ENCODE measurements at places on chromosomes 1 and 21.

- DNase-seq, result no peak
Observed at GRCh38 chr1:231676487-231676886, 49.9 kb downstream of the DISC1 start.

- DNase-seq, result no peak
Observed at GRCh38 chr1:204149635-204150565, 1.9 kb downstream of the ETNK2 start.

DNA sequence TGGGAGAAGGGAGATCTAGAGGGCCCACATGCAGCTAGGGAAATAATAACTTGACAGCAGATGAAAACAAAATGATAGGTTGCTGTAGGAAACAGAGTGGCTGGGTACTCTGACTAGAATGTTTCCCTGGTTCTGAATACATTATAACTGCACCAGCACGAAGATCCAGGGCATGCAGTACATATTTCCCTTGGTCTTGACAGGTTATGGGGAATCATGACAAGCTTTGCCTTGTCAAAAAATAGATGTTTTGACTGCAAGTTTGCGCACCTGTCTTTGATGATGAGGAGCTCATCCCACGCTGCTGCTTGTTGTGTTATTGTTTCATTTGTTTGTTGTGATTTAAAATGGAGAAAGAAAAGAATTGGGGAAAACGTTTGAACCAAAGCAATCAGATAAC is 292.9 kb downstream of the PDE4B start:
- no peak for DNase-seq

- peak; percentile 82 for DNase-seq
Observed at GRCh38 chr1:235253219-235253962, 74.6 kb downstream of the ARID4B start.

- DNase-seq, result no peak
Observed at GRCh38 chr1:26717017-26717491, 21.2 kb downstream of the ARID1A start.

All from HAP-1 (cell line).